Memory B cell (primary cell): ENCODE measurements at places on chromosomes 5 and 9.

- H3K36me3 ChIP-seq, result no peaks in the 10 kb centered on the region
- H3K27ac ChIP-seq, result no peak overlapping the region
- no peak overlapping the region for H3K4me3 ChIP-seq
These were observed 171.4 kb upstream of the SLC30A5 start for GRCh38 chr5:68922172-68922987.

- H3K4me1 ChIP-seq, result peaks cover 2% of the 10 kb centered on the region
- H3K27me3 ChIP-seq, result no peaks in the 10 kb centered on the region
- no peak overlapping the region for H3K4me3 ChIP-seq
- no peak for DNase-seq
These were observed 153.4 kb upstream of the POU5F2 start for GRCh38 chr5:93894601-93895354.

DNA sequence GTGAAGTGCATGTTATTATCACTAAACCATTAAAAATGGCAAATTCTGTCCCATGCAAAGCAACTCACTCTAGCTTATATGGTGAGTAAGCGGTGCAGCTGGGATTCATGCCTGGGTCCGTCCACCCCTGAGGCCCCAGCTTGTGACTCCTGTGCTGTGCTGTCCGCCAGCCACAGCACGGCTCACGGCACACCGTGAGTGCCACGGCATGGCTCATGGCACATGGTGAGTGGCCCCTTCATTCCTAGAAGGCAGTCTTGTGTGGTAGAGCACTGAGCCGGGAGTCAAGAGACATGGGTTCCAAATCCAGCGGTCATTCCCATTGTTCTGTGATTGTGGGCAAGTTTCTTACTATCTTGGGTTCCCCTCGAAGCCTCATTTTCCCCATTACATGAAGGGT lies 18.8 kb downstream of the RGS3 start:
- no peak overlapping the region for H3K4me3 ChIP-seq
- H3K27me3 ChIP-seq, result peaks cover 9% of the 10 kb centered on the region
- H3K4me1 ChIP-seq, result no peaks in the 10 kb centered on the region

GRCh38 chr9:133511607-133512006 lies 13.2 kb downstream of the MYMK start:
- H3K27me3 ChIP-seq, result peaks cover 9% of the 10 kb centered on the region
- H3K4me3 ChIP-seq, result no peak overlapping the region
- H3K27ac ChIP-seq, result no peak overlapping the region

DNA sequence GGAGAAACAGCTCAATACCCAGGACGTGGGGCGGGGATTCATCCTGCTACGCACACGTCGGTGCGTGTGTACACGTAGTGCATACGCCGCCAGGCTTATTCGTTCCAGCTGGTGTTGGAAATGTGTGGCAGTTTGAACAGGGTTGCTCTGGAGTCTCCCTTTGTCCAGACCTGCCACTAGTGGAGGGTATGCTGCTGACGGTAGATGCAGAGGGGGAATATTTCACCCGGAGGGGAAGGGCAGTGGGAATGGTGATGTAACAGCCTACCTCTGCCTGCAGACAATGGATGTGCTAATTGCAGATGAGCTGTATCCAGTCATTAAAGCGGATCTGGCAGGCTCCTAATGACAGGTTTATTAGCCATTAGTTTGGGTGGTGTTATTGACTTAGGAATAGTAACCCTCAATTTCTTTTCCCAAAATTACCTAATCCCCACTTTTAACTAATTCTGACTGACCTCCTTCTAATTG lies 142.7 kb downstream of the PAX5 start:
- no peak for DNase-seq
- H3K27ac ChIP-seq, result peak overlapping the region; percentile 68
- H3K4me3 ChIP-seq, result no peak overlapping the region
- H3K4me1 ChIP-seq, result peaks cover 38% of the 10 kb centered on the region

- DNase-seq, result no peak
- no peak overlapping the region for H3K27ac ChIP-seq
- H3K36me3 ChIP-seq, result no peaks in the 10 kb centered on the region
These were observed 2.6 kb downstream of the PCSK5 start for GRCh38 chr9:75893106-75893505.

DNA sequence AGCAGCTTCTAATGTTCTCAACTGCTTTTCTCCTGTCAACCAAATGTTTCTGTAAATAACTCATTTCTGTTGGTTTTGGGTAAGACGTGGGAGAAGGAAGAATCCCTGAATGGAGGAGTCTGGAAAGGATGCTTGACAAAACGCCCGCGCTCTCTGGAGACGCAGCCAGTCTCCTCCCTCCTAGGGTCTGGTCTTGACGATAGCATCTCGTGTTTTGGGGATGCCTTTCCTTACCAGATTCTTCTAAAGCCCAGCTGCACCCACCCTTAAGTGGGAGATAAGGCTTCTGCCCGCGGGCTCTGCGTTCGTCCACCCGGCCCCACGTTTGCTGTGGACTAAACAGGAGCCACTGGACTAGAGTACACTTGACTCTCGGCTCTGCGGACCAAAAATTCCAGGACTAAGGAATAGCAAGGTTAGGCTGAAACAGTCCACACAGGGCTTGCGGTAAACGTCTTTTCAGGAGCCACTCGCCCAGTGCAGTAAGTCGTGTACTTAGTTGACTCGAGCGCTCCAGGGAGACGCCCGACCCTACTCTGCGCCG lies 491 bp upstream of the CTSL start:
- H3K36me3 ChIP-seq, result no peaks in the 10 kb centered on the region
- H3K27me3 ChIP-seq, result peaks cover 7% of the 10 kb centered on the region
- H3K27ac ChIP-seq, result no peak overlapping the region
- no peaks in the 10 kb centered on the region for H3K4me1 ChIP-seq
- DNase-seq, result no peak
- H3K4me3 ChIP-seq, result no peak overlapping the region

GRCh38 chr5:89595056-89595455 lies 712.1 kb upstream of the MEF2C start:
- H3K4me1 ChIP-seq, result no peaks in the 10 kb centered on the region
- no peak for DNase-seq
- no peak overlapping the region for H3K27ac ChIP-seq
- H3K27me3 ChIP-seq, result peaks cover 2% of the 10 kb centered on the region

DNA sequence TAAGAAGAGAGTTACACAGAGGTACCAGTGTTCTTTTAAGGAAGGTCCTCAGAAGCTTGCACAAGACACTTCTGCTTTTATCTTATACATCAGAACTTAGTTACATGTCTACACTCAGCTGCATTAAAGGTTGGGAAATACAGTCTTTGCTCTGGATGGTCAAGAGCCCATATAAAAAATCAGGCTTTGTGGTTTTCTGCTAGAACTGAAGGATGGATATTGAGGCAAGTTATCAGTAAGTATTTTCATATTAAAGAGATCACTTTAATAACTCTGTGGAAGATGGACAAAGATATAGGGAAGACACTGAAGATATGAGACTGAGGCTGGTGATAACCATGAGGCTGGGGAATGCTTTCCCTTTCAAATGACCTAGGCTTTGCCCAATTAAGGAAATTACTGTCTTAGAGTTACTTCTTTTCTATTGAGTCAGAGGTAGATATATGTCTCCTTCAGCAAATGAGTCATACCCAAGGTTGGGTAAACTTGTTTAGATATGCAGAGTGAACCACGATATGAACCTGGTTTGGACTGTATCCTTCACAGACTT lies 87.0 kb upstream of the TNC start:
- H3K36me3 ChIP-seq, result no peaks in the 10 kb centered on the region
- no peaks in the 10 kb centered on the region for H3K27me3 ChIP-seq
- no peak overlapping the region for H3K4me3 ChIP-seq
- DNase-seq, result no peak
- H3K27ac ChIP-seq, result peak overlapping the region; percentile 7

GRCh38 chr9:132864277-132864676 lies 13.8 kb downstream of the AK8 start:
- DNase-seq, result no peak
- H3K36me3 ChIP-seq, result no peaks in the 10 kb centered on the region

- H3K27me3 ChIP-seq, result no peaks in the 10 kb centered on the region
- DNase-seq, result no peak
- peak overlapping the region; percentile 98 for H3K27ac ChIP-seq
- H3K36me3 ChIP-seq, result peaks cover 7% of the 10 kb centered on the region
- peak overlapping the region; percentile 64 for H3K4me3 ChIP-seq
- H3K4me1 ChIP-seq, result peaks cover 51% of the 10 kb centered on the region
These were observed 3.9 kb downstream of the FAM13B start for GRCh38 chr5:138028971-138029365.

- H3K4me1 ChIP-seq, result no peaks in the 10 kb centered on the region
- H3K4me3 ChIP-seq, result no peak overlapping the region
- no peak for DNase-seq
- H3K36me3 ChIP-seq, result no peaks in the 10 kb centered on the region
- H3K27ac ChIP-seq, result no peak overlapping the region
- no peaks in the 10 kb centered on the region for H3K27me3 ChIP-seq
These were observed 133.7 kb upstream of the EDIL3 start for GRCh38 chr5:84518370-84518769.

DNA sequence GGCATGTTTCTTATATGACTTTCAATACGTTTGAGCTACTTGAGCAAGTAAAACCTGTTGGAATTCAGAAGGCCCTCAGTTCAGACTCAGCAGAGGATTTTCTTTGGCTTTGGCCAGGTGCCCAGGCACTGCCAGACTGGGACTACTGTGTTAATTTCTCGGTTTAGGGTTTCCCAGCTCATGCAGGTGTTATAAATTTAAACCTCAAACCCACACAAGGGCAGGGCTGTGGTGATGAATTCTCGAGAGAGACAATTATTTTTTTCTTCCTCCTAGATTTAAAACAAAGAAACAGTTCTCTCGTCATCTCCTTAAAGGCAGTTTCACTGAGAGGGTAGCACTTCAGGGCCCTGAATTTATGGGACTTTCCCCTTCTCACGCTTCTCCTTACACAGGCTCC lies 406.0 kb upstream of the PIK3R1 start:
- H3K27ac ChIP-seq, result no peak overlapping the region
- peaks cover 15% of the 10 kb centered on the region for H3K27me3 ChIP-seq
- peaks cover 3% of the 10 kb centered on the region for H3K4me1 ChIP-seq
- DNase-seq, result no peak

GRCh38 chr5:120449501-120449900 lies 14.6 kb upstream of the PRR16 start:
- H3K4me3 ChIP-seq, result no peak overlapping the region
- peaks cover 5% of the 10 kb centered on the region for H3K27me3 ChIP-seq
- H3K36me3 ChIP-seq, result no peaks in the 10 kb centered on the region
- no peaks in the 10 kb centered on the region for H3K4me1 ChIP-seq
- no peak overlapping the region for H3K27ac ChIP-seq
- DNase-seq, result no peak

- no peak overlapping the region for H3K27ac ChIP-seq
- no peak for DNase-seq
- H3K4me3 ChIP-seq, result no peak overlapping the region
- no peaks in the 10 kb centered on the region for H3K36me3 ChIP-seq
These were observed 49.6 kb upstream of the ITGA1 start for GRCh38 chr5:52738095-52738506.

GRCh38 chr5:38099205-38100168 lies 158.9 kb upstream of the EGFLAM start:
- peaks cover 4% of the 10 kb centered on the region for H3K27me3 ChIP-seq
- no peak overlapping the region for H3K27ac ChIP-seq
- no peak overlapping the region for H3K4me3 ChIP-seq
- no peaks in the 10 kb centered on the region for H3K4me1 ChIP-seq
- no peaks in the 10 kb centered on the region for H3K36me3 ChIP-seq

DNA sequence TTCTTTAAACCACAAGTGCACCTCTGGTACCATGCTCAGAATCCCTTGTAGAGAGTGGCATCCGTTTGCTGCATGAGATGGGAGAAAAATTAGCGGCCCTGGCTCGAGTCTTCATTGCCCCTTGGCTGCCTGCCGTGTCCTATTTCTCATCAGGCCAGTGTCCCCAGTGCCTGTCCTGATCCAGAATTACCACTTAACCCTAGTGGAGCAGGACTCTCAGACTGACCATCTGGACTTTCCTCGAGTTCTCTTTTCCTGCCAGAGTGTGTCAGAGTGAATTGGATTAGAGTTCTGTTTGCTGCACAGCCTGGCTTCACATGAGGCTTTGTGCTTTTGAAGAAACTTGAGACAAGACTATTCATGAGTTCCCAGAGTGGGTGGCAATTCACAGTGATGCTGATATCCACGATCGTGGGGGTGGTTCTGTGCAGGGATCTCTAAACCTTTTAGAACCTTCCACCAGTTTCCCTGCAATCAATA lies 92.6 kb downstream of the C9orf152 start:
- H3K27me3 ChIP-seq, result no peaks in the 10 kb centered on the region
- no peak for DNase-seq
- no peak overlapping the region for H3K27ac ChIP-seq
- H3K4me1 ChIP-seq, result peaks cover 47% of the 10 kb centered on the region
- H3K4me3 ChIP-seq, result no peak overlapping the region
